ENCODE measurements at places on chromosomes 7 and 10. TPM values are rescaled to one million over a fixed set of nuclear protein-coding genes. Genes with fewer than 3 reads are reported as not detected.

Gene ABCC2
- 0.99 TPM for total RNA-seq

Gene AGAP5
- 1.8 TPM for total RNA-seq

Gene NPM3
- 168 TPM for total RNA-seq

Gene SPAM1
- total RNA-seq: not detected

Gene LFNG
- total RNA-seq: 8.6 TPM

Gene AZGP1
- total RNA-seq: not detected

Gene GDF10
- not detected for total RNA-seq

Gene AOAH
- total RNA-seq: not detected

Gene SPACDR
- 1.2 TPM for total RNA-seq

Gene GJD4
- not detected for total RNA-seq

Gene WNT16
- not detected for total RNA-seq

Gene CDK14
- 19.5 TPM for total RNA-seq

Gene ANKRD7
- 0.13 TPM for total RNA-seq

Gene PDK4
- total RNA-seq: 13.2 TPM

Gene FGF8
- not detected for total RNA-seq

Gene CUX1
- total RNA-seq: 20.8 TPM

Gene ZSWIM8
- 39.8 TPM for total RNA-seq

Gene PTTG1IP2
- total RNA-seq: not detected

Gene CCNJ
- 23.4 TPM for total RNA-seq

Gene ERVW-1
- total RNA-seq: not detected

Gene NXPH1
- not detected for total RNA-seq

Gene STMP1
- 6.6 TPM for total RNA-seq

Gene FOXI2
- total RNA-seq: not detected

Gene MLXIPL
- total RNA-seq: not detected

Gene SFR1
- total RNA-seq: 13.3 TPM

Gene MMRN2
- total RNA-seq: 372 TPM

Gene ZKSCAN5
- 15.1 TPM for total RNA-seq

Gene EVX1
- total RNA-seq: not detected

Gene GPR141
- not detected for total RNA-seq

Gene DEPP1
- 395 TPM for total RNA-seq

Gene KCP
- total RNA-seq: 0.04 TPM

Gene CFAP46
- total RNA-seq: 3.0 TPM

Gene POLR3A
- total RNA-seq: 18.4 TPM

Gene CLDN4
- total RNA-seq: 0.07 TPM

Gene VAX1
- not detected for total RNA-seq

Gene LBX1
- not detected for total RNA-seq

Gene AKR1C2
- total RNA-seq: 2.5 TPM

Gene FGL2
- total RNA-seq: 0.26 TPM

Gene AUTS2
- 0.28 TPM for total RNA-seq

Gene NKX1-2
- not detected for total RNA-seq

Gene TBXAS1
- total RNA-seq: 8.1 TPM

Gene PRKCQ
- 0.33 TPM for total RNA-seq

Gene HOXA5
- 13.1 TPM for total RNA-seq

Gene RBP4
- not detected for total RNA-seq

Gene PLAC9
- 5.3 TPM for total RNA-seq

Gene GBX1
- total RNA-seq: not detected

Gene ADAM8
- 0.46 TPM for total RNA-seq

Gene LIPK
- not detected for total RNA-seq

Gene CELF2
- total RNA-seq: 12.5 TPM

Gene PDE1C
- total RNA-seq: 0.11 TPM
